ENCODE measurements at places on chromosomes 5 and 9.

GRCh38 chr5:102523541-102524175, 24.9 kb upstream of the SLCO6A1 start:
- no peak for DNase-seq

GRCh38 chr9:73215249-73215648, 63.6 kb downstream of the ANXA1 start:
- peak; percentile 91 for DNase-seq

DNA sequence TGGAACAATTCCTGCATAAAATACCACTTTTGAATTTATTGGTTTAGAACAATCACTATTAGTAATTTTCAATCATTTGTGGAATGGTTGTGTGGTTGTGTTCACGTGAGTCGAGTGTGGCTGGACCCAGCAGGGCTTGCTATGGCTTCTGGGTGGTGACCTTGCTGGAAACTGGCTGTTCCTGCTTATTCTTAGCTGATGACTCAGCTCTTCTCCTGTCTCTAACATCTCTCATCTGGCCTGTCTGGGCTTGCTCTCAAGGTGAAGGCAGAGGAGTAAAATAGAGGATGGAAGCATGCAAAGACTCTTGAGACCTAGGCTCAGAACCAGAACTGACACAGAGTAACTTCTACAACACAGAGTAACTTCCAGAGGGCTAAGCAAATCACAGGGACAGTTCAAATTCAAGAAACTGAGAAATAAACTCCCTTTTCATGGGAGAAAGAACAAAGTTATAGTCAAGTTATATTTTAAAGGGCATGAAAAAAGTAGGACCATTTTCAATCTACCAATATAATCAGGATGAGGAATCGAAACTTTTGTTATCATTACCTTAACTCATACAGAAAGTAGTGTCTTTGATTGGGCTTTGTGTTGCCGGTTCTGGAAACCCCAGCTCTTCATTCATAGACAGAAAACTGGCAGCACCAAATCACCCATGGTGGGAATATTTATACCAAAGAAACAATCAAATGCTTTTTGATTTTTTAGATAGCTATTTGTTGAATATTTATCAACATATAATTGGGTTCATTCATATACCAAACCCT, 665.1 kb downstream of the CDH18 start:
- DNase-seq, result no peak

DNA sequence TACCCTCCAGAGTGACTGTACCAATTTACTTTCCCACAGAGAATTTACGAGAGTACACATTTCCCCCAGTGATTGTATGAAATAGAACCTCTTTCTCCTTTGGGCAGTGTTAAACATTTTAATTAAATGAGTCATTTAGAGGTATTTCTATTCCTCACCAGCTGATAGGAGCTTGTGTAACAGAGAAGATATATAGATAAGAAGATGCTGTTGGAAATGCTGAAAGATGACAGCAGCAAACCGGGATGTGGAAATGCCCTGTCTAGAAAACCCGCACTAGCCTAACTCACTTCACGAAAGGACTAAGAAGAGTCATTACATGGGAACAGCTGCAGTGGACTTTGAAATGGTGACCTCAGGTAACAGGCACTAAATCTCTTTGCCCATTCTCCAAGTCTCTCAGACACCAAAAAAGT, 68.3 kb downstream of the LPAR1 start:
- DNase-seq, result no peak

GRCh38 chr5:147359101-147359500, 124.3 kb downstream of the STK32A start:
- no peak for DNase-seq

DNA sequence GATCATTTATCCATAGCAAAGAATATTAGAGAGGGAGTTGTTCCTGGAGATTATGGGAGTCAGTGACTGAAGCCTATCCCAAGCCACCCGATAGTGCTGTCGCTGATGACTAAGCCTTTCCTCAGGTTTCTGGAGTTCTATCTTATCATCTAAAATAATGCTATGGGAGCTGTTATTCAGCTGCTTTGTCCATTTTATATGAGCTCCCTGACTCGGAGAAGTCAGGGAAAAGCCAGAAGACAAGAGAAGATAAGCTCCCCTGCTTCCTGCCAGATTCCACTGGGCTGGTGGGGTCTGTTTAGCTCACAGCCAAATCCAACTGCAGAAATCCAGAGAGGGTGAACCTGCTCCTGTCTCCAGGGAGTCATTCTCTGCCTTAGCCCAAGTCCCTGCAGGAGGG, 148.2 kb downstream of the DROSHA start:
- no peak for DNase-seq

DNA sequence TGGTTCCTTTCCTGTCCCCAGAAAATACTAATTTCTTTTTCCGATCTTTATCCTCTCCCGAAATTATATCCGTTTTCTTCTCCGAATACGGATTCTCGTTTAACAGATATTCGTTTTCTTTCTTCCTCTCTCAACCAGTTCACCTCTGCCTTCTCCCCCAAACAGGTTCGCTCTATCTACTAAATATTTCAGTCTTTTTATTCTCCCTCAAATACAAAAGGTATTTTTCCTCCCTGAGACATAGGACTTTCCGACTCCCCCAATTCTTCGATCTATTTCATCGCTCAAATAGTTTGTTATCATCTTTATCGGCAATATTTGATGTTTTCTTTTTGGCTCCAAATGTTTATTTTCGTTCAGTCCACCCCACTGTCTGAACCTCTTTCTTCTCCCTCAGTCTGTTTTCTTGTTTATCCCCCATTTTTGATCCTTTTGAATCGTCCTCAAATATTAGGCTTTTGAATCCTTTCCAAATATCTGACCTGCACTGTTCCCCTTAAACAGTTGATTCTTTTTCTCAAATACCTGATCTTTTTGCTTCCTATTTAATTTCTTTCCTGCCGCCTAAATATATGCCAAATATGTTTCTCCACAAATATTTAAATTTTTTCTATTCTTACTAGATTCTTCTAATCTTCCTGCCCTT, 4.4 kb downstream of the PITX1 start:
- DNase-seq, result no peak
